ENCODE measurements at places on chromosomes 7 and 10. TPM values are rescaled to one million over a fixed set of nuclear protein-coding genes. Genes with fewer than 3 reads are reported as not detected.

The LRRC72 gene
- not detected for total RNA-seq

DNA sequence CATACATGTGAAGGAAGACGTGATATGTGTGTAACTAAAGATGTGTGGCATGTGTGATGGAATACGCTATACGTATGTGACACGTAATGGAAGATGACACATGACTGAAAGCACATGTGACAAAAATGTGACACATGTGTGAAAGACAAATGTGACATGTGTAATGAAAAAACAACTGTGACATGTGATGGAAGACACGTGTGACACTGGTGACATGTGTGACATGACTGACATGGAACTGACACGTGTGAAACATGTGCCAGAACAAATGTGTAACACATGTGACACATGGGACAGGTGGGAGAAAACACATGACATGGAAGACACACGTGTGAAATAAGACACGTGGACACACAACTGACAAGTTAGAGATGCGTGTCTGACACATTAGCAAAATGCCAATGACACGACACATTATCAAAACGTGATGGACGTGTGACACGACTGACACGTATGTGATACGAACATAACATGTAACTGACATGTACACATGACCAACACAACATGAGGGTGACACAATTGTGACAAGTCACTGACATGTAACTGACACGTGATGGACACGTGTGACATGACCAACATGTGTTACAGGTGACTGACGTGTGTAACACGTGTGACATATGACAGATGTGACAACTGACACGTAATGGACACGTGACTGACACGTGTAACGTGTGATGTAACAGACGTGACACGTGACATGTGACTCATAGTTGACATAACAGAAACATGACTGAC, 24.4 kb downstream of the CRPPA start:
- H3K4me3 ChIP-seq: no peak overlapping the region
- peak overlapping the region; percentile 74 for H3K27ac ChIP-seq
- peaks cover 2% of the 10 kb centered on the region for H3K36me3 ChIP-seq
- DNase-seq: no peak

The OPN4 gene
- not detected for total RNA-seq

DNA sequence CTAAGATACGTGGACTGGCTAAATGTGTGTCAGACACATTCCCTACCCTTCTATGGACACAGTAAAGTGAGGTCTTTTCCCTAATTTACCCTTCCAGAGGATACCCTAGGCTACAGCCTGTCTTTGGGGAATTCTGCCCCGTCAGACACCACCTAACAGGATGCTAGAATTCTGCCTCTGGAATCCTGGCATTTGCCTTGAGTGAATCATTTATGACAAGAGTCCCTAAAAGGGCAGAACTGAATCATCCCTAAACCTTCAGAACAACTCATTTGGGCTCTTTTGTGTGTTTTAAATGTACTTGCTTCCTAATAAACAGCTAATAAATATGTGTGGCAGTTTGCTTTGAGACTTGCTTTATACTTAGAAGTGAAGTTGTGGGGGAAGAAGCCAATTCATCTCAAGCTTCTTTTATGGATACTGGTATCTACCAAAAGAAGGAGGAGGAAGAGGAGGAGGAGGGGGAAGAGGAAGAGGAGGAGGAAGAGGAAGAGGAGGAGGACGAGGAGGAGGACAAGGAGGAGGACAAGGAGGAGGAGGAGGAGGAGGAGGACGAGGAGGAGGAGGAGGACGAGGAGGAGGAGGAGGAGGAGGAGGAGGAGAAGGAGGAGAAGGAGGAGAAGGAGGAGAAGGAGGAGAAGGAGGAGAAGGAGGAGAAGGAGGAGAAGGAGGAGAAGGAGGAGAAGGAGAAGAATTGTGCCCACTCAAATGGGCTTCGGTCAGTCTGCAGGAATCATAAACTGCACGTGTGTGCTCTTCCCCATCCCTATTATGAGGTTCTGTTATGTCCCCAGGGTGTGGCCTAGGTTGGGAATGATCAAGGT, 27.1 kb downstream of the PARP12 start:
- H3K4me3 ChIP-seq: no peak overlapping the region
- H3K36me3 ChIP-seq: no peaks in the 10 kb centered on the region
- no peaks in the 10 kb centered on the region for H3K27me3 ChIP-seq
- no peak for DNase-seq
- no peaks in the 10 kb centered on the region for H3K4me1 ChIP-seq
- H3K27ac ChIP-seq: no peak overlapping the region

- H3K4me3 ChIP-seq: no peak overlapping the region
- no peak for DNase-seq
- H3K4me1 ChIP-seq: no peaks in the 10 kb centered on the region
- H3K27ac ChIP-seq: no peak overlapping the region
Measured at GRCh38 chr10:131111471-131112080, 199.9 kb downstream of the TCERG1L start.

GRCh38 chr7:22425361-22425760, 68.4 kb upstream of the RAPGEF5 start:
- no peak overlapping the region for H3K4me3 ChIP-seq
- peaks cover 4% of the 10 kb centered on the region for H3K4me1 ChIP-seq
- H3K36me3 ChIP-seq: no peaks in the 10 kb centered on the region
- no peak overlapping the region for H3K27ac ChIP-seq
- no peak for DNase-seq

The SERPINE1 gene
- 0.09 TPM for total RNA-seq

The IQUB gene
- 0.35 TPM for total RNA-seq

DNA sequence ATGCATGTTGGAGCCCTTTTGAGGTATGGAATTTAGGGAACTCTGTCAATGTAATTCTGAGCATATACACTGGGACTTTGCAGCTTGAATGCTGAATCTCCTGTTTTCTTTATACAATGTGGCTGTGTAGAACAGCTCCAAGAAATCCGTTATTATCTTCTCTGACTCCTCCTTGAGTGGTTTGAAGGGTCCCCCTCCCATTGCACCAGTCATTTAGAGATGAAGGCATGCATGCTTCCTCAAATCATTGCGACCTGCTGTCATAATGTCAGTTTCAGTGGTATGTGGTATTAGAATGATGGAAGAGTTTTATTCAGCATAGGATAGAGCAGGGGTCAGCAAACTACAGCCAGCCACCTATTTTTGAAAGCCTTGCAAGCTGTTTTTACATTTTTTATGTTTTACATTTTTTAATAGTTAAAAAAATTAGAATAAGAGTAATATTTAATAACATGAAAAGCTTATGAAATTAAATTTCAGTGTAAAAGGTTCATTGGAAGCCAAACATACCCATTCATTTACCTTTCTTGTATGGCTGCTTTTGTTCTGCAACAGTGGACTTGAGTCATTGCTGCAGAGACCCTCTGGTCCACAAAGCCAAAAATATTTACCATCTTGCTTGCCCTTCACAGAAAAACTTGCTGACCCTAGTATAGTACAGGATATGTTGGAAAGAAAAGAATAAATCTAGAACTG, 8.1 kb downstream of the STK17A start:
- no peak overlapping the region for H3K4me3 ChIP-seq
- no peak overlapping the region for H3K27ac ChIP-seq
- no peak for DNase-seq

The STEAP4 gene
- total RNA-seq: not detected

The SEMA3D gene
- total RNA-seq: 0.84 TPM

- H3K36me3 ChIP-seq: no peaks in the 10 kb centered on the region
- no peak overlapping the region for H3K27ac ChIP-seq
- no peak for DNase-seq
- H3K4me3 ChIP-seq: no peak overlapping the region
- H3K27me3 ChIP-seq: no peaks in the 10 kb centered on the region
- H3K4me1 ChIP-seq: peaks cover 10% of the 10 kb centered on the region
Measured at GRCh38 chr10:87634311-87634710, 25.4 kb upstream of the PAPSS2 start.

The SLC16A9 gene
- total RNA-seq: 0.45 TPM

- H3K27ac ChIP-seq: no peak overlapping the region
- no peaks in the 10 kb centered on the region for H3K36me3 ChIP-seq
- DNase-seq: no peak
Measured at GRCh38 chr7:1894313-1894900, 224.3 kb downstream of the ELFN1 start.

GRCh38 chr7:142337054-142338001, 79.5 kb upstream of the PRSS58 start:
- DNase-seq: no peak
- no peak overlapping the region for H3K4me3 ChIP-seq
- H3K36me3 ChIP-seq: no peaks in the 10 kb centered on the region
- H3K4me1 ChIP-seq: no peaks in the 10 kb centered on the region
- no peak overlapping the region for H3K27ac ChIP-seq

The HIF1AN gene
- 71.2 TPM for total RNA-seq

DNA sequence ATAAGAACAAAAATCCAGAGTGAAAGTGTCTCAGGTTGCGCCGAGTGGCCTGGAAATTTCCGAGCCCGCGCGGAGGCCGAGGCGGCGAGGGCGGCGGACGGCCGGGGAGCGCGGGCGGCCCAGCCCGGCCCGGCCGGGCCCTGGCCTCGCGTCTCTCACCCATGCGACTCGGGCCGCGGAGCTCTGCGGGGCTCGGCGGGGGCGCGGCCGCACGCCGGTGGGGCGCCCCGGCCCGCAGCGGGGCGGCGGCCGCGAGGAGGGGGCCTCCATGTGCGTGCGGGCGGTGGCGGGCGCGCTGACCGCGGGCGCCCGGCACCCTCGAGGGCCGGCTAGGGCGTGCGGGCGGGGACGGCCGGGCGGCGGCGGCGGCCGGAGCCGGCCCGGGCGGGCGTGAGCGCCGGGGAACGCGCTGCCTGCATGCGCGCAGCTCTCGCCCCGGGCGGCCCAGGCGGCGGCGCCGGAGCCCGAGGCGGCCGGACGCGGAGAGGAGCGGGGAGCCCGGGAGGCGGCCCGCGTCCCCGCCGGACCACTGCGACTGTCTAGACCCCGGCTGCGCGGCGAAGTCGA, 302 bp upstream of the EN2 start:
- H3K36me3 ChIP-seq: no peaks in the 10 kb centered on the region
- DNase-seq: no peak
- peak overlapping the region; percentile 89 for H3K4me3 ChIP-seq
- peak overlapping the region; percentile 81 for H3K27ac ChIP-seq

The NKX2-3 gene
- 0.43 TPM for total RNA-seq

- H3K27ac ChIP-seq: peak within 1 kb of the TSS; percentile 59
- H3K27me3 ChIP-seq: no peaks in the 10 kb centered on the region
- DNase-seq: peak; percentile 79
- H3K4me3 ChIP-seq: peak within 1 kb of the TSS; percentile 86
Measured at GRCh38 chr7:55018361-55019190, at the start of gene EGFR. Gene EGFR, plus strand, starts transcription at chr7:55019017. Its CDS starts 261 bp downstream, at chr7:55019278.

The MICALL2 gene
- total RNA-seq: 15.4 TPM

The MYL10 gene
- not detected for total RNA-seq

GRCh38 chr10:59892697-59893096, 13.7 kb downstream of the CCDC6 start:
- DNase-seq: no peak
- no peaks in the 10 kb centered on the region for H3K27me3 ChIP-seq
- no peak overlapping the region for H3K27ac ChIP-seq

GRCh38 chr10:77201135-77202106, 436.2 kb downstream of the KCNMA1 start:
- no peaks in the 10 kb centered on the region for H3K27me3 ChIP-seq
- no peak overlapping the region for H3K27ac ChIP-seq
- H3K4me3 ChIP-seq: no peak overlapping the region
- no peaks in the 10 kb centered on the region for H3K36me3 ChIP-seq
- H3K4me1 ChIP-seq: no peaks in the 10 kb centered on the region

- no peak overlapping the region for H3K4me3 ChIP-seq
- no peaks in the 10 kb centered on the region for H3K27me3 ChIP-seq
- H3K4me1 ChIP-seq: peaks cover 59% of the 10 kb centered on the region
- DNase-seq: no peak
Measured at GRCh38 chr10:109975244-109976190, 32.3 kb upstream of the ADD3 start.

GRCh38 chr7:21971780-21972396, 26.2 kb upstream of the CDCA7L start:
- no peaks in the 10 kb centered on the region for H3K4me1 ChIP-seq
- no peak overlapping the region for H3K27ac ChIP-seq
- DNase-seq: no peak
- H3K27me3 ChIP-seq: no peaks in the 10 kb centered on the region

- H3K36me3 ChIP-seq: no peaks in the 10 kb centered on the region
- no peaks in the 10 kb centered on the region for H3K27me3 ChIP-seq
- 0 out of 2 replicates have a peak, but pooled peaks cover 6% of the 10 kb centered on the region for H3K4me1 ChIP-seq
- DNase-seq: no peak
Measured at GRCh38 chr10:96998329-96998888, 166.3 kb downstream of the LCOR start.

The HABP2 gene
- 24.3 TPM for total RNA-seq

The KLLN gene
- 1.0 TPM for total RNA-seq

GRCh38 chr7:128425850-128426249, 16.1 kb upstream of the IMPDH1 start:
- no peaks in the 10 kb centered on the region for H3K27me3 ChIP-seq
- H3K4me1 ChIP-seq: no peaks in the 10 kb centered on the region
- peak; percentile 84 for DNase-seq
- no peak overlapping the region for H3K4me3 ChIP-seq
- no peak overlapping the region for H3K27ac ChIP-seq
- H3K36me3 ChIP-seq: no peaks in the 10 kb centered on the region

DNA sequence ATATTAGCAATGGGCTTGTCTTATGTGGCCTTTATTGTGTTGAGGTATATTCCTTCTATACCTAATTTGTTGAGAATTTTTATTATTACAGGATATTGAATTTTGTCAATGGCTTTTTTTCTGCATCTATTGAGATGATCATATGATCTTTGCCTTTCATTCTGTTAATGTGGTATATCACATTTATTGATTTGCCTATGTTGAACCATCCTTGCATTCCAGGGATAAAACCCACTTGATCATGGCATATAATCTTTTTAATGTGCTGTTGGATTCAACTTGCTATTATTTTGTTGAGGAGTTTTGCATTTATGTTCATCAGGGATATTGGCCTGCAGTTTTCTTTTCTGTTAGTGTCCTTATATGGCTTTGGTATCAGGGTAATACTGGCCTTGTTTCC, 91.8 kb upstream of the KLF14 start:
- no peaks in the 10 kb centered on the region for H3K27me3 ChIP-seq
- H3K4me1 ChIP-seq: no peaks in the 10 kb centered on the region
- DNase-seq: no peak
- H3K4me3 ChIP-seq: no peak overlapping the region
- no peak overlapping the region for H3K27ac ChIP-seq

The LIPM gene
- total RNA-seq: not detected
